ENCODE measurements at places on chromosomes 2 and 18.

DNA sequence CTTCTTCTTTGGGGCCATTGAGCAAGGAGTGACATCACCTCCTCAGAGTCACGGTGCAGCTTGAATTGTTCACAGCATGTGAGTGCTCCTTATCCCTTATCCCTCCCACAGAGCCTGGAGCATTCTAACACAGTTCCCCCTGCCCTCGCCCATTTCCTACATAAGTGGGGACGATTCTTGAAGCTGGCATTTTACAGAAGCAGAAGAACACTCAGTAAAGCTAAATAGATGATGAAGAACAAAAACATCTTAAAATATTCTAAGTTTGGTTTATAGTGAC is 135.8 kb upstream of the APCDD1 start:
- DNase-seq = no peak

DNA sequence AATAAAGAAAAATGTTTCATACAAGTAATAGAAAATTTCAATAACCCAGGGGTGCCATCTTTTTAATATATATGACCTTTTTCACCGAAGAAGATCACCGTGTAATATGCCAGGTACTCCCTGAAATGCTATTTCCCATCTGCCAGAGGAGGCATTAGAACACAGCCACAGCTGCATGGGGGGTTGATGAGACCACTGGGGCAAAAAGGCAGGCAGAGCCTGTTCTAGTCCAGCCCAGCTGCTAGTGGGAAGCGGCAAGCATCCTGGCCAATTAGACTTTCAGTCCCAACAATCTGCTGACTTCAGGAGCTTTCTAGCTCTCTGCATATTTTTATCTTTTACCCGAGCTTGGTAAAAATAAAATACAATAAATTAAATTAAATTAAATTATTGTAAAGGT is 362.6 kb downstream of the RIT2 start:
- DNase-seq = no peak

GRCh38 chr18:45218436-45218835 is 396.8 kb upstream of the SLC14A2 start:
- DNase-seq = no peak

GRCh38 chr2:150459281-150459680 is 28.2 kb downstream of the RND3 start:
- DNase-seq = no peak

DNA sequence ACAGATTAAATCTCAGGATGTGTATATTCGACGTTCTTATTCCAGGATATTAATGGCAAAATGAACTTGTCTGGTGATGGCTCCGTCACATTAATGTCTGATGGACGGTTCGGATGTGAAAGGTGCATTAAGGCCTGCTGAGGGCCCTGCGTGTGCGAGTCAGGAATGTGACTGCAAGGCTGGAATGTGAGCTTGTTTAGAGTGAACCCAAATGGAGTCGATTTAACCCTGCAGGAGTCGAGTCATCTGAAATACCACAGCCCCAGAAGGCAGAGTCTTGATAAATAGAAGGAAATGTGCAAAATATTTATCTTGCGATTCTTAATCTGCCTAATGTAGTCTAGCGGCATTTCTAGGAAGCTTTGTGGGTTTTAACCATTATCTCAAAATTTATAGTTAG is 44.3 kb downstream of the RDH14 start:
- no peak for DNase-seq

GRCh38 chr18:44848644-44849335 is 168.1 kb downstream of the SETBP1 start:
- no peak for DNase-seq

GRCh38 chr2:38216886-38217285 is 140.9 kb upstream of the CYP1B1 start:
- DNase-seq = no peak

DNA sequence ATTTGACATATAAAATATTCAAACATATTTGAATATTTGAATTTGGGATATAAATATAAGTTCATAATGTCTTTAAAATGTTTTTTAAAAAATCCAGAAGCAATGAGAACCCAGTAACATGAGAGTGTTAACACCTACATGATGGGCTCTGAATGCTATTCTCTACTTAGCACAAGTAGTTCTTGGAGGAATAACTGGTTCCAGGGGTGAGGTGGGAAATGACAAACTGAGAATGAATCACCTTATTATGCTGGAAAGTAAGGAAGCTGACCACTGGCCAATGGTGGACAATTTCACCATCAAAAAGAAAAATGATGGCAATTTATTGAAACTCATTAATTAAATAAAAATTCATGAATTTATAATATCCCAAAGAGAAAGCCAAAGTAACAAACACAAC is 79.6 kb upstream of the NABP1 start:
- no peak for DNase-seq

DNA sequence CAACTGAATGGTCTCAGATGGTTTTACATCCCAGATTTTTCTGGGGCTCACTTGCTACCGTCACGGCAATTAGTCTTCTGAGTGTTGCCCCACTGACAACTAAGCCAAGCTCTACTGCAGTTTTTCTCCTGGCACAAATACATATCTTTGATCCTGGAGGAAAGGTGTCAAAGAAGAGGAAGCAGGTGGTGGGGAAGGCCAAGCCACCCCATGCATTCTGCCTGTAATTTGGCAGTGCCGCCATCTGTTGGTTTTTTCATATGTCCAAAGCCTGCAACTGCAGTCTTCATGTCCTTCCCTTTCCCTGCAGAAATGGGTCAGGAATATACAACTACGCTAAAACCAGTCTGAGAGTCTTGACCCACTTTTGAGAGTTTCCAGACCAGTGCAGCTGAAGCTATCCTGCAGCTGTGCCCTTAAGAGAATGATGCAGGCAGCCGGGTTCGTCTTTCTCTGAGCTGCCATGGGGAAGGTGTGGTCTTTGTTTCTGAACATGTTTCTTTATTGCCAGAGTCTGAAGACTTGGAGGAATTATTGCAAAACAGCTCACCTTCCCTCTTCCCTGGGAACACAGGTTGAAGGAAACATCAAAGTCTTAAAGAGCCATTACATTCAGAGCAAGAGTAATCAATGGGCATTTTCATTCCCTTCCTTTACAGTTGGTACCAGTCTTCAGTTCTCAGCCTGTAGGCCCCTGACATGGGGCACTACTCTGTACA is 71.8 kb upstream of the ATL2 start:
- no peak for DNase-seq

GRCh38 chr2:67039058-67039457 is 358.1 kb upstream of the ETAA1 start:
- DNase-seq = no peak

DNA sequence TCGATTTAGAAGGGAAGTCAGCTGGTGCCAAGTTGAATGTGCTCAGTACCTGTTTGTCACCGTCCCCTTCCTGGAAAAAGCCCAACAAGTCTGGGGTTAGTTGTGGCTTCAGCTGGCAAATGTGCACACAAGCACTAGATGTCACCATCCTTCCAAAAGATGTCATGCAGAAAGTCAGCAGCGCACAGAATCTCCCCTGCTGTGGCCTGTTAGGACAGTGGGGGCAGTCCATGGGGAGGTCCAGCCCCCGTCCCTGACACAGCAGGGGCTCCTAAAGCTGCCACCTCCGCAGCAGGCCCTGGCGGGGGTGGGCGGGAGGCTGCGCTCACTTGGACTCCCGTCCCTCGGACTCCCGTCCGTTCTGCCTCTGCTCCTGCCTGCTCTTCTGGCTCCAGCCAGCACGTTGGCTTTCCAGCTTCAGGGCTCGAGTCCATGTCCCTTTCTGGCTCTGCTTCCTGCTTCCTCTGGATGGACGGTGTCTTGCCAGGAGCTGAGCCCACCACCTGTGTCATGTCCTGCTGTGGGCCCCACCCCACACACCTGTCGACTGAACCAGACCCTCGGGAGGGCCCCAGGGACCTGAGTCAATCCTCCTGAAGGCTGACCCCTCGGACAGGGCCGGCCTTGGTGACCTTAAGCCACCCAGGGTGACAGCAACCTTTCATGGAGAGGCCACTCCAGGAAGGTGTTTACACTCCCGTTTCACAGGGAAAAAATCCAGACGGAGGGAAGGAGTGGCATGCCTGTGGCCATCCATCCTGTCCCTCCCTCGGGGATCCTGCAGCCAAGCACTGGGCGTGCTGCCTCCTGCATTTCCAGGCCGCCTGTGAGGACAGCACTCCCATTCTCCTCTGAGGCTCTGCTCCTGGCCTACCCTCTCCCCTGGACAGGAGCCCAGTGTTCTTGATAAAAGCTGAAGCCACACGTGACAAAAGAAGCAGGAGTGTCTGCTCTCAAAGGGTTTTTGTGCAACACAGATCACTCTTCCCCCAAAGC is 8.5 kb downstream of the RAB17 start:
- peak; percentile 60 for DNase-seq

- DNase-seq = no peak
These were observed 157.9 kb upstream of the DDX18 start for GRCh38 chr2:117656546-117656945.

DNA sequence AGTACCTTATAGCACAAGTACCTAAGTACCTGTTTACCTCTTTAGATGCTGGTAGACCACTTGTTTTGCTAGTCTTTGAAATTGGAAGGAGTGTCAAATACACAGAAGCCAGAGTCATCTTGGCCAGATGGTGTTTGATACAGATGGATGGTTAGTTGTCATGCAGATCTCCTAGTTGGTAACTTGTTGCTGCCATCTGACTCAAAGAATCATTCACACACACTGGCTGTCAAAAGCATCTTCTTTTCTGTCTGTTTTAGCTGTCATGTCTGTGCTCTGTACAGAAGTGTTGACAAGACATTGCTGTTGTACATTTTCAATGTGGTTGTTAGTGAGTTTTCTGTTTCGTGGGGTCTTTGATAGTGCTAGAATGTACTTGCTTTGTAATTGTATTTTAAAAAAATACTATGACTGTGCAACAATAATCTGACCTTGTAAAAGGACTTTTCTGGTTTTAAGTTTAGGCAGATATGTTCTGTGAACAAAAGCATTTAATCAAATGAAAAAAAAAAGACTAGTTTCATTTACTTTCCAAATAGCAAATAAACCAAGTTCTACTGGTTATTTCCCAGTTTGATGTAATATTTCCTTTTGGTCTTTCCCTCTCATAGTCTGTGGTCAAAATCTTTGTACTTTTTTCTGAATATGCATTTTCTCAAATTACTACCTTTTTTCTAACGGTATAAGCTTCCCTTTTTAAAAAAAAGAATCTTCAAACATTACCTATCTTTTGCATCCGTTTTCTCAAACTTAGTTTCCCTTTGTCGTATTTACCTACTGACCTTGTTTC is 39.9 kb downstream of the TANK start:
- no peak for DNase-seq

DNA sequence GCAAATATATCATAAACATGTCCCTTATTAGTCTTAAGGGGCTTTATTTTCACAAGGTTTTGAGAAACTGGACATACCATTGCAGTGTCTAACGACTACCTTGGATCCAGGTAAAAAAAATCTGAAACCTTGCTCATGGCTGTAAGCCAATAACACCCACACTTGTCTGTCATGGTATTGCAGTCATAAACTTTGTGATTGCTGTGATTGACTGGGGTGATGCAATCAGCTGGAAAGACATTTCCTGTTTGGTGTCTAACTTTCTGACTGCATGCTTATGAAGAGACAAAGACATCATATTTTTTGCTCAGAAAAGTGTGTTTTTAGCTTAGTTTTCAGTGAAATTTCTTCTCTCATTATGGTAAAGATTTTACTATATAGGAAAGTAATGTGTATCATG is 635.0 kb downstream of the TSN start:
- DNase-seq = no peak

- no peak for DNase-seq
These were observed 287.2 kb downstream of the CDH19 start for GRCh38 chr18:66316701-66317100.

- DNase-seq = no peak
These were observed 106.1 kb downstream of the ZNF516 start for GRCh38 chr18:76388891-76389423.

DNA sequence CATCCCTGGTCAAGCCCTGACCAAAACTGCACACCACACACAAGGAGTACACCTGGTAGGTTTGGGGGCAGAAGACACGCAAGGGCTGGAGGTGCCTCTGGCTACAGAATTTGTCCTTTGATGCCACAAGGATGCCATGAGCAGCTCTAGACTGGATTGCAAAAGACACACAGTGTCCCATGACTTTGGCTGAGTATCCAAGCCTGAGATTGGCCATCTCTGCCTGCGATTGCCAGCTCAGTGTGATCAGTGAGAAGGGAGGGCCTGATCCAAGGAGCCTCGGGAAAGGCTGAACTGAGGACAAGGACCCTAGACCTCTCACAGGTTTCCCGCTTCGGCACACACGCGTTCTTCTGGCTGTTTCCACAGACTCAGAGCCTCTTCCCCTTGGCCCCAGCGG is 60.0 kb upstream of the FOSL2 start:
- no peak for DNase-seq

DNA sequence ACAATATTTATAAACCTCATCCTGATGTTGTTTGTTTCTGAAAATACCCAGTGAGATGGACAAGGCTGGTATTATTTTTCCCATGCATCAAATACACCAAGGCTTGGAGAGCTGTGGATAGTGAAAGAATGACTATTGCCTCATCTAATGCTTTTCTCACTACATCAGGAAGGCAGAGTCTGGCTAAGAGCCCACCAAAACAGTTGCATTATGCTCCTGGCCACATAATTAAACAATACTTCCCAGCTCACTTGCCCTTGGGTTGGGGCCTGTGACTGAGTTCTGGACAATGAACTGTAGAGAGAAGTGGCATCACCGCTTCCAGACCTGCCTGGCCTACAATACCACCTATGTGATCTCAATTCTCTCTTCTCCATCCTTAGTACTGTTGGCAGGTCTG is 46.4 kb upstream of the REEP1 start:
- DNase-seq = no peak

- no peak for DNase-seq
These were observed 91.5 kb downstream of the EIPR1 start for GRCh38 chr2:3285901-3286645.

- no peak for DNase-seq
These were observed 240.7 kb downstream of the NRXN1 start for GRCh38 chr2:50791271-50791670.

DNA sequence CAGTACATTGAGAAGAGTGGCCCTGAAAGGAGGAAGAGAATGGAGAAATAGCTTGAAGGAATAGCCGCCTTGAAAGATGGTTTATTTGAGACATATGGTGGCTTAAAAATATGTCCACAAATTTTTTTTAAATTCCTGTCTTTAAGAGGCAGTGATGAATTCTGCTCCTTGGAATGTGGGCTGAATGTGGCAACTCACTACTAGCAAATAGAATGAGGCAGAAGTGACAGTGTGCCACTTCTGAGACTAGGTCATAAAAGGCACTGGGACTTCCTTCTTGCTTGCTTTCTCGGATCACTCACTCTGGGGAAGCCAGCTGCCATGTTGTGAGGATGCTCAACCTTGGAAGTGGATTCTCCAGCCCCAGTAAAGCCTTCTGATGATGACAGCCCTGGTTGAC is 67.0 kb downstream of the FAM161A start:
- no peak for DNase-seq

- no peak for DNase-seq
These were observed 13.2 kb upstream of the DNAJC27 start for GRCh38 chr2:24984912-24985311.

- DNase-seq = no peak
These were observed 57.8 kb upstream of the ANKRD44 start for GRCh38 chr2:197368412-197368811.

GRCh38 chr2:214127571-214127970 is 283.3 kb upstream of the VWC2L start:
- no peak for DNase-seq

- no peak for DNase-seq
These were observed 44.1 kb downstream of the MRPS5 start for GRCh38 chr2:95077530-95077825.

GRCh38 chr18:59278793-59279192 is 5.5 kb upstream of the RAX start:
- no peak for DNase-seq

Data from stimulated activated CD8-positive, alpha-beta memory T cell treated with anti-CD3 and anti-CD28 coated beads, Interleukin-15, amount 100 ng/mL, for 48 hours (primary cell).